ENCODE measurements at places on chromosomes 1 and 21.
A peak's percentile ranks its signal among the peaks of the same experiment; 100 is the strongest.

GRCh38 chr1:1285611-1286311 lies 5.5 kb downstream of the SCNN1D start:
- no peak for DNase-seq

DNA sequence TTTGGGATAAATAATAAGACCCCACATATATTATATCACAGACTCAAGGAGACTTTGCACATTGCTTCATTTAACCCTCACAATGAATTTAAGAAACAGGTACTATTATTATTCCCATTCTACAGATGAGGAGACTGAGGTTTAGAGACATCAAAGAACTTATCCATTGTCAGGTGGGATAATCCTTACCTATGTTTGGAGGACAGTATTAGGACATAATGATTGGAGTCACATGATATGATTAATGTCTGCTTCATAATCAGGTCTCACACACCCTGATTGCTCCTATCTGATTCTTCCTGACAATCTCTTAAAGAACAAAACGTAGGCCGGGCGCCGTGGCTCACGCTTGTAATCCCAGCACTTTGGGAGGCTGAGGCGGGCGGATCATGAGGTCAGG lies 16.9 kb downstream of the IRF2BP2 start:
- DNase-seq: no peak

GRCh38 chr21:44972301-44972814 lies 32.5 kb downstream of the SLX9 start:
- no peak for DNase-seq

GRCh38 chr1:86504895-86505563 lies 36.3 kb downstream of the CLCA1 start:
- DNase-seq: no peak

- no peak for DNase-seq
These were observed 14.3 kb downstream of the KCNC4 start for GRCh38 chr1:110224240-110224995.

- no peak for DNase-seq
These were observed 767 bp upstream of the EGLN1 start for GRCh38 chr1:231422798-231423309.

DNA sequence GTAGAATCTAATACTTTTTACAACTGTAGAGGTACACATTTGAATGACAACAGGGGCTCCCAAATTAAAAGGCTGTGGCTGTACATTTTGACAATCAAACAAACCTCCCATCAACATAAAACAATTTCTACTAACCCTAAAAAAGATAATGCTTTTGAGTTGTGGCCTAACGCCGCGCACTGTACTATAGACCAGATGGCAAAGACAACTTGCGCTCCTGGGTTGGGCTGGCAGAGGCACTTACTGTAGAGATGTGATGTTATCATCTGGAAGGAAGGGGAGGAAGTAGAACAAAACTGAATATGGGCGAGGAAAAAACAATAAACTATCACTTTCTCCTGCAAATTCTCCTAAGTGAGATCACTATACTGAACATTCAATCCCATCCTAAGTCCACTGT lies 26.1 kb downstream of the SPRTN start:
- DNase-seq: no peak

DNA sequence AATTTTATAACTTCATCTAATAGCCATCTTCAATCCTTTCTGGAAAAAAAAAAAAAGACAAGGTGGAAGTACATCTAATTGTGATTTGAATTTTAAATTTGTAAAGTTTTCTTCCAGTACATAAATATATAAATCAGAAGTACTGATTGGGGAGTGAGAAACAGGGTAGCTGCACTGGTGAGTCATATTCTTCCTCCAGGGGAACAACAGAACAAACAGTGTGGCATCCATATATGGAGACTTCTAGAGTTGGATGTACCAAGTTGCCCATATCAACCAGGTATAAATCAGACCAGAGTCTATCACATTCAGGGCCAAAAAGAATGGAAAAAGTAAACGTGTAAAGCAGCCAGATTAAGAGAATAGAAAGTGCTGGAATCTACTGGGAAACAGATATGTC lies 66.0 kb upstream of the NRIP1 start:
- no peak for DNase-seq

DNA sequence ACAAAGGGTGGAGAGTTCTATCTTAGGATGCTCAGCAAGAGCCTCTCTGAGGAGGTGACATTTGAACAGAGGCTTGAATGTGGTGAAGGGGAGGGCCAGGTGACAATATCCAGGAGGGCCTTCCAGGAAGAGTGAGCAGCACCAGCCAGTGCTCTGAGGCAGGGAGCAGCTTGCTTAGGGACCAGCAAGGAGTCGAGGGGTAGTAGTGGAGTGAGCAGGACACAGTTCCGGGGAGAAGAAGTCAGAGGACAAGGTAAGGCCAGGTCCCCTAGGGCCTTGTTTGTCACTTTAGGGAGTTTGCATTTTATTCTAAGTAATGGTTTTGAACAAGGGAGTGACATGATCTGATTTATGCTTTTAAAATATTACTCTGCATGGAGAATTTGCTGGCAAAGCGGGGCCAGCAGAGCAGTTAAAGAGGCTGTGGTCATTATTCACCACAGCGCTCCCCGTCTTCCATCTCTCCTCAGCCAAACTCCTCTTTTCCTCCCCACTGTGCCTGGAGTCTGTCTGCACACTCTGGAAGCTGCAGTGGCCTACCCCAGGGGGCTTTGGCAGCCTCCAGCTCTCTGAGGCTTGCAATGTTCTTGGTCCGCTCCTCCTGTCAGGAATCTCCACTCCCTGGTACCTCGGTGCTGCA lies 17.0 kb upstream of the CSF1 start:
- DNase-seq: no peak

- no peak for DNase-seq
These were observed 66.3 kb upstream of the SSX2IP start for GRCh38 chr1:84756455-84757082.

DNA sequence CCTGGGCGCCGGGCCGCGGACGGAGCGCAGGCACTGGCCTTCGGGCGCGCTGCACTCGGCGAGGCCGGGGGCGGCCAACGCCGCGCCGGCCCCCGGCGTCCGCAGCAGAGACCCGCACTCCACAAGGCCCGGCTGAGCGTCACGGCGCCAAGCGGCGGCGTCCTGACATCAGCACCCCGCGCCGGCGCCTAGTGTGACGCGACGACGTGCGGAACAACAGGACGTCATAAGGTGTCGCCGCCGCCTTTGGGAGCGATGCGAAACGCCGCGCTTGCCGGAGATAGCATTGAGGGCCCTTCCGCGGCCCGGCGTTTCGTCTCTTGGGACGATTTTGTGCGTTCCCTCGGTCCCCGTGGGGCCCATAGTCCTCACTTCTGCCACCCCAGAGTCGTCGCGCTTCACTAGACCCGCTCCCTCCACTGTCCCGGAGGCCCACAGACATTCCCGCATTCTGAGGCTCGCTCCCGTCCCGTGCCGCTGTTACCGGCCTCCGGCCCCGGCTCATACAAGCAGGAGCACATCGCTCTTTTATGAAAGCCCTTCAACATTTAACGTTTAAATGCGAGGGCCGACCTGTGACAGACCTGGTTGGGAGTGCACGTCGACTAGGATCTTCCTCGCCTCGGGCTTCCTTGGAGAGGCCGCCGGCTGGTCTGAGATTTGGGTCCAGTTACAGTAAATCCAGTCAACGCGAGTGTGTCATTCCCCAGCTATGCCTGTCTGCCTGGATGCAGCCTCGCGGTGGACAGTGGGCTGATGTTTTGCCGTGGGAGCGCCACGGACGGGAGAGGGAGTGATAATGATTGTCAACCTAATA lies at the start of gene SSU72:
Gene SSU72 (minus strand): TSS at position 143 of the 817 bp plus-strand sequence. CDS start 306 bp downstream, outside the sequence.
- DNase-seq: peak; percentile 87

GRCh38 chr1:244302876-244303609 lies 148.7 kb downstream of the ADSS2 start:
- DNase-seq: no peak

- no peak for DNase-seq
These were observed 49.3 kb upstream of the AJAP1 start for GRCh38 chr1:4605158-4605557.

GRCh38 chr1:20883766-20884165 lies 96.7 kb upstream of the HP1BP3 start:
- no peak for DNase-seq

- DNase-seq: no peak
These were observed 19.5 kb downstream of the ADGRL4 start for GRCh38 chr1:78987042-78987441.

DNA sequence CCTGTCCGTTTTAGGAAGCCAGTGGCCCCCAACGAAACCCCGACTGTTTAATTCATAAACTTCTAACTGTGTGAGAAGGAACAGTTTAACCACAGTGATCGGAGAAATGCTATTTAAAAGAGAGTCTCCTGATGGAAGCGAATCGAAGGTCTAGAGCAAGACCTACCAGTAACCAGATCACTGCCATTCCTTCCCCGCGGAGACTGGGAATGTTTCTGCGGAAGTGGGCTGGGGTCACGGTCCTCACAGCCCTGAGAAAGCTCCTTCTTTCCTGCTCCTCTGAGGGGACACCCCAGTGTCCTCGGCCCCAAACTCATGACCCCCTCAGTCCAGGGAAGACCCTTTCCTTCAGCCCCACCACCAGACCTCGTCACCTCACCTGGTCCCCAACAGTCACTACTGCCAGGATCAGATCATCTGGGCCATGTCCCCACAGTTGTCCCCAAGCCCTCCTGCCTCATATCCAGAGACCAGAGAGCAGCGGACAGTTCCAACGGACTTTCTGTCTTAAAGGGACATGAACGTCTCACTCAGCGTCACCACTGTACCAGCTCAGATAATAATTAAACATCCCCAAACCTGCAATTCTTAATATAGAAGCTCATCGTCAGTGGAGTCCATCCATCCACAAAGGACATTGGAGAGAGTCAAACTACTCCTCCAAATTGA lies at the start of gene TCP10L:
Gene TCP10L (minus strand): TSS at position 482 of the 669 bp plus-strand sequence. CDS start 1,219 bp downstream, outside the sequence.
- no peak for DNase-seq

Data from anterior cingulate cortex (tissue), 58 donors.